ENCODE measurements at places on chromosomes 1 and 21.

GRCh38 chr1:213864091-213864490 is 123.7 kb upstream of the PROX1 start:
- no peak for DNase-seq

GRCh38 chr1:154951901-154952657 is 3.8 kb downstream of the PBXIP1 start:
- peak; percentile 65 for DNase-seq

GRCh38 chr1:209370241-209370995 is 213.1 kb upstream of the CAMK1G start:
- no peak for DNase-seq

- peak; percentile 49 for DNase-seq
Measured at GRCh38 chr1:244796719-244797406, 38.6 kb upstream of the COX20 start.

GRCh38 chr1:76843821-76844464 is 23.3 kb upstream of the ST6GALNAC5 start:
- no peak for DNase-seq
